ENCODE measurements at places on chromosomes 4 and X.

DNA sequence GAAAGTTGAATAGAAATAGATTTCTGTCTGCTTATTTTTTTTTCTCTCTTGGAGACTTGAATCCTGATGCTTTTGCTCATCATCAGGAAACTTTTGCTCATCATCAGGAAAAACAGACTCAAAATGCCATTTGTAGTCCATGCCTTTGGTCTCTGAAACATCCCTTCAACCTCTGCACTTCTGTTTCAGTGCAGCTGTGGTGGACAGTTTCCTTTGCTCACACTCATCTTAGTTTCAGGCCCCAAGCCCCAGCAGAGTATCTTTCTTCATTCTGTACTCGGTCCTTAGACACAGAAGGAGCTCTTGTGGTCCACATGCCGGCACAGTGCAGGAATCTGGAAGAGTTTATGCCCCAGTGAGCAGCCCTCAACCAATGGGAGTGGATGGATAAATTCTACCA, 337.9 kb downstream of the PPP3CA start:
- no peak for DNase-seq

- peak; percentile 10 for DNase-seq
Measured at GRCh38 chrX:133776072-133776471, 209.3 kb downstream of the GPC3 start.

DNA sequence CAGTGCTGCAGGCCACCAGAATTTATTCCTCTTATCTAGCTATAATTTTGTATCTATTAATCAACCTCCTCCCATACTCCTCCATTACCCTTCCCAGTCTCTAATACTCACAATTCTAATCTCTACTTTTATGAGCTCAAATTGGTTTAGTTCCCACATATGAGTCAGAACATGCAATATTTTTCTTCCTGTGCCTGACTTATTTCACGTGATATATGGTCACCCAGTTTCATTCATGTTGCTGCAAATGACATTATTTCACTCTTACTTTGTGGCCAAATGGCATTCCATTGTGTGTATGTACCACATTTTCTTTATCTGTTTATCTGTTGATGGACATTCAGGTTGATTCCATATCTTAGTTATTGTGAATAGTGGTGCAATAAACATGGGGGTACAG, 483.5 kb downstream of the ACTRT1 start:
- DNase-seq = no peak

DNA sequence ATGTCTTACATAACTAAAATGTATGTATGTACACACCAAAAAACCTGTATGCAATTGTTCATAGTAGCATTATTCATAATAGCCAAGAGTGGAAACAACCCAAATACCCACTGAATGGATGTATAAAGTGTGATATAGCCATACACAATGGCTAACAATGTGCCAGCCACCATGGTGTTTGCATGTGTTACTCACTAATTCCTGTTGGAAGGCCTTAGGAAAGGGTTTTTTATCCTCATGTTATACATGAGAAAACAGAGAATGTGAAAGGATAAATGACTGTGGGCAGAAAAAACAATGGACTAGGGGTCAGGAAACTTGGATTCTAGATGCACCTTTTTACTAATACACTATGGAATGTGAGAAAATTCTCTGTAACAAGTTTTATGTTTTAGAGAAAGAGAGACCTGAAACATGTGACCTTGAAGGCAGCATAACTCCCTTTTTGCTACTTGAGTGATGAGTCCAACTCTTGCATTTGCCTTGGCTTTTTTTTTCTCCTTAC, 55.7 kb downstream of the TIGD2 start:
- DNase-seq = no peak

DNA sequence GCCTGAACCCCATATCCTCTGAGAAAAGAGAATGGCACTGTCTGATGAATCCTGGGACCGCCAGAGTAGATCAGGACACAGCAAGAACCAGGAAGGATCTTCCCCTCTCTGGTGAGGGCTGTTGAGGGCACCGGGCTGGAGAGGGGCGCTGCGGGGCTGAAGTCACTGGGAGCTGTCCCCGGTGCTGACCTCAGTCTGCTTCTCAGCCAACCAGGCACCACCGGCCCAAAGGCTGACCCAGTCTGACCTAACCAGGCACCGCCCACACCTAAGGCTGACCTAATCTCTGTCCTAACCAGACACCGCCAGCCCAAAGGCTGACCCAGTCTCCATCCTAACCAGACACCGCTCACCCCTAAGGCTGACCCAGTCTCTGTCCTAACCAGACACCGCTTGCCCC, 82.8 kb downstream of the CPZ start:
- DNase-seq = peak; percentile 4

DNA sequence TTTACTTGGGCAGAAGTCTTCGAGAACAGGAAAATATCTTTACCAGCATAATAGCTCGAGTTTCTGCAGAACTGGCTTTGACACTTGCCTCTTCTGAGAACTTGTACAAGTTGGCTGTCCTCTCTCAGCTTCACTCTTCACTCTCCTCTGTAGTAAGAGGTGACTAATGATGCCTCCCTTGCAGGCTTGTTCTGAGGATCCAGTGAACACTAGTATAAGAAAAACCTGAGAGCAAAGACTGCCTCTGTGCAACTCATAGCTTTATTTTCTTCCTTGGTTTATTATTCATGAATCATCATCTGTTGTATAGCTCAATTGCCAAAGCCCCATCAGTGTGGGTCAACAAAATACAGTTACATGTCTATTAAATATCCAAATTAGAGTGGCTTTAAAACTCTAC, 266.7 kb upstream of the CLNK start:
- peak; percentile 4 for DNase-seq

- DNase-seq = peak; percentile 73
Measured at GRCh38 chr4:34250562-34250961, 1993.8 kb downstream of the ARAP2 start.

DNA sequence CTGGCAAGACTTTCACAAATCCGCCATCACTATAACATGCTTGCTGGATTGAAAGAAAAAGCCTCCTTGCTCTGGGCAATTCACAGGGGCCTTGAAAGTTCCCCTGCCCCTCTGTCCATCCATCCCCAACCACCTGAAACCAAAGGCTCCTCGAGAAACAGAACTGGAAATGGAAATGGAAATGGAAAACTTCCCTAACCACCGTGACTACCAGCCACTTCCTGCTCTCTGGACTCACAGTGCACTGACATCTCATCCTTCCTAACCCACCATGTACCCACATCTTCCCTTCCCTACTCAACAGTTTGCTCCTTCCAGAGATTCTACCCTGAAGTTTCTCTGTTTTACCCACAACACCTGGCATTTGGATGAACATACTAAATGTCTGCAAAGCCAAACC, 603.6 kb upstream of the DIPK2B start:
- no peak for DNase-seq

GRCh38 chr4:41079881-41080560, 134.3 kb downstream of the APBB2 start:
- no peak for DNase-seq

- DNase-seq = no peak
Measured at GRCh38 chrX:48782795-48783194, 3.6 kb upstream of the GATA1 start.

DNA sequence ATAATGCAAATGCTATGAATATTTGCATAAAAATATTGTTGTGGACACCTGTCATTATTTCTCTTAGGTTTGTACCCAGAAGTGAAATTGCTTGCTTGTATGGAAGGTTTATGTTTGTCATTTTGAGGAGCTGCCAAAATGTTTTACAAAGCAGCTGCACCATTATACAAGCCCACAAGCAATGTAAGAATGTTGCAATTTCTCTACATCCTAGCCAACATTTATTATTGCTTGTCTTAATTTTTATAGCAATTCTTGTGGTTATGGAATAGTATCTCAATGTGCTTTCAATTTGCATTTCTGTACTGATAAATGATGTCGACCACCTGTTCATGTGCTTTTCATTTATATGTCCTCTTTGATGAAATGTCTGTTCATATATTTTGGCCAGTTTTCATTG, 18.7 kb upstream of the RBMX start:
- no peak for DNase-seq

- DNase-seq = peak; percentile 69
Measured at GRCh38 chr4:78565971-78566372, 14.4 kb downstream of the ANXA3 start.

DNA sequence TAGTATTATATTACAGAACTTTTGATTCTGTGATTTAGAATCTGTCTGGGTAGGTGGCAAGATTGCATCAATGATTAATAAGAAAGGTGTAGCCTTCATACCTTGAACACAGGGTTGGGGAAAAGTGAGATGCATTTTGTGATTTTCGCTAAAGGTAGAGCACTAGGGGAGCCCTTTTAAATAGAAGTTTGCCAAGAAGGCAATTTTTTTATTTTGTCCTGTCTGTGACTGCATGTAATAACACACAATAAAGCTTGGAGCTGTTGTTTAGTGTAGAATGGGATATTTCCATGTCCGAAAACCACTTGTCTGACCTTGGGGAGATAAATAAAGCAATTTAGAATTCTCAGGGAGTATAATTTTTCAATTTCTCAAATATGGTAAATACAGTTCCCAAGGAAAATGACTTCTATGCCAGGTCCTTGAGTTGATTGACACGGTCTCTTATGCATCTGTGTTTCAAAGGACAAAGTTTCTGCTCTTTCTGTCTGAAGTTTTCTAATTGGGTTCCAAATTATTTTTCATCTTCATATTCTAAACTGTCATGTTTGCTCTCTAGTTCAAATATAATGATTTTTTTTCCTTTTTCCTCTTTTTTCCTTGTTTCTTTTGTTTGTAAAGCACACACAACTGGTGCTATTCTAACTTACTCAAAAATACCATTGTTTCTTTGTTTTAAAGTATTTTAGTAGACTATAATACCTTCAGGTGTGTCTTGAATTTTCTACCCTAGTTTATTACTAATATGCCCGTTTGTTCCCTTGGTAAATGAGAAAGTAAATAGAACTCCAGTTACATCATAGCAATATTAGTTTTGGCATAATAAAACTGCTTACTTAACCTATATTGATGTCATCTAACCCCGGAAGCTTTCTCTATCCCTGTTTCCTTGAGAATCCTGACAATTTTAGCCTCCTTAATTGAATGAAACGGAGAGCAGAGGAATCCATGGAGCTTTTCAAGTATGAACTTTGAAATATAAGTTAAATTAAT, 87.8 kb upstream of the BMPR1B start:
- DNase-seq = peak; percentile 48

GRCh38 chr4:9866931-9867330, 85.5 kb downstream of the DRD5 start:
- DNase-seq = no peak

GRCh38 chr4:34170946-34171345, 2073.4 kb downstream of the ARAP2 start:
- peak; percentile 55 for DNase-seq

DNA sequence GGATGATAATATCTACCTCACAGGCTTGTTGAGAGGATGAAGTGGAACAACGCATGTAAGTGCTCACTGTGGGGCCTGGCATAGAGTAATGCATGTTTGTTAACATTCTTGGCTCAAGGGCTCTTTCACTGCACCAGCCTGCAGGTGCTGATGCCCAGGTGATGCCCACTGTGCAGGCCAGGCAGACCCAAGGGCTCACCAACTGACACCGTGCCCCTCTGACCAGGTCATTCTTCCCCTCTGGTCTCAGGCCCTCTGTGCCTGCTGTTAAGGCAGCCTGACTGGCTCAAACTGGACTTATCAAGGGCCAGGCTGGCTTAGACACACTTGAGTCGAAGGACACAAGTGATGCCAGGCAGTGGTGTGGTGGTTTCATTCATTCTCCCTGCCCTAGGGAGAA, 90.5 kb downstream of the PJA1 start:
- DNase-seq = no peak

DNA sequence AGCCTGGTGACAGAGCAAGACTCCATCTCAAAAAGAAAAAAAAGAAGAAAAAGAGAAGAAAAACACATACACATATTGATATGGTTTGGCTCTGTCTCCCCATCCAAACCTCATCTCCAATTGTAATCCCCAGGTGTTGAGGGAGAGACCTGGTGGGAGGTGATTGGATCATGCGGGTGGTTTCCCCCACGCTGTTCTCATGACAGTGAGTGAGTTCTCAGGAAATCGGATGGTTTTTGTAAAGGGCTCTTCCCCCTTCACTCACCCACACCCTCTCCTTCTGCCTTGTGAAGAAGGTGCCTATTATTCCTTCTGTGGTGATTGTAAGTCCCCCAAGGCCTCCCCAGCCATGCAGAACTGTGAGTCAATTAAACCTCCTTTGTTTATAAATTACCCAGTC, 68.4 kb downstream of the LDB2 start:
- no peak for DNase-seq

DNA sequence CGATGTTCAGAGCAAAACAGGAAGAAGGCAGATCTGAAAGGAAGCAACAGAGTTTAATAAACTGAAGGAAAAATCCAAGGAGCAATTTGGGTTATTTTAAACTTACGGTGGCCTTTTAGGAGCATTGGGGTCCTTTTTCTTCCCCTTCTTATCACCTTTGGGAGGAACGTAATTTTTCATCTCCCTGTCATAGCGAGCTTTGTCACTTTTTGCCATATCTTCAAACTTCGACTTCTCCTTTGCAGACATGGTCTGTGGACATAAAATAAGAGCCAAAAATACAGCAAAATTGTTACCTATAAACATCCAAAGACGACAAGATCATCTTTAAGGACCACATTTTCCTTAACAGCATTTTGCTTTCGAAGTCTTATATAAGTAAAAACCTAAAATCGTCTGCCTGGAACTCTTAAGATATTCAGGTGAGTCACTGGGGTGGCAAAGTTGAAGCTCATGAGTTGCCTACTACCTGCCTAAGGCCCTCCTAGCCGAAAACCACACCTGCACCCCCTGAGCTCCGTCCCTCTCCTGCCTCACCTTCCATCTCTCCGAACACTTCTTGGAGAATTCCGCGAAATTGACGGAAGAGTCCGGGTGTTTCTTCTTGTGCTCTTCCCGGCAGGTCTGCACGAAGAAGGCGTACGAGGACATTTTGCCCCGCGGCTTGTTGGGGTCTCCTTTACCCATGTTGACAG, 1.0 kb downstream of the HMGB2 start:
- peak; percentile 16 for DNase-seq
